Adipocyte (in vitro differentiated cells): ENCODE measurements at places on chromosomes 5 and 9.

DNA sequence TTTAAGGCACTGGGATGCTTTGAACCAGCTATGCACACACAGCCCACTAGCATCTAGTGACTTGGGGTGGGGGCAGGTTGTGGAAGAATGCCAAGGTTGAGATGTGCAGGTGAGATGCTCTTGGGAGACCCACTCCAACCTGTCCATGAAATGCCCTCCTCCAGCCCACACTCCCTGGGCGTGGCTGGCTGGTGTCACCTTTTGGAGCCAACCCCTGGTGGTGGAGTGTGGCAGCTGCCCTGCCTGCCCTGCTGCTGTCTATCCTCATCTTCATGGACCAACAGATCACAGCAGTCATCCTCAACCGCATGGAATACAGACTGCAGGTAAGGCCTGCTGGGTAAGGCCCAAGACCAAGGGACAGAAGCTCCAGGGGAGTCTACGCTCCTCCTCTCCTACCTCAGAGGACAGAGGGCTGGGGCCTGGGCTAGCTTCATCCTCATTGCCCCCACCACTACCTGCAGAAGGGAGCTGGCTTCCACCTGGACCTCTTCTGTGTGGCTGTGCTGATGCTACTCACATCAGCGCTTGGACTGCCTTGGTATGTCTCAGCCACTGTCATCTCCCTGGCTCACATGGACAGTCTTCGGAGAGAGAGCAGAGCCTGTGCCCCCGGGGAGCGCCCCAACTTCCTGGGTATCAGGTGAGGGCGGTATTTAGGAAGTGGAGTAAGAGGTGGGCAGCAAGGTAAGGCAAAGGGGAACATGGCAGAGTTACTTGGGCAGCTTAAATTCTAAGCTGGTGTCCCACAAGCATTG is 7.4 kb downstream of the SLC4A9 start:
- DNase-seq: no peak

GRCh38 chr5:3604501-3604900 is 8.9 kb downstream of the IRX1 start:
- no peak for DNase-seq

- peak; percentile 46 for DNase-seq
These were observed 2.8 kb upstream of the GPR150 start for GRCh38 chr5:95617057-95617456.

GRCh38 chr9:6330958-6331634 is 2.9 kb downstream of the TPD52L3 start:
- DNase-seq: no peak

GRCh38 chr5:15105799-15106393 is 234.3 kb upstream of the ANKH start:
- DNase-seq: peak; percentile 69

DNA sequence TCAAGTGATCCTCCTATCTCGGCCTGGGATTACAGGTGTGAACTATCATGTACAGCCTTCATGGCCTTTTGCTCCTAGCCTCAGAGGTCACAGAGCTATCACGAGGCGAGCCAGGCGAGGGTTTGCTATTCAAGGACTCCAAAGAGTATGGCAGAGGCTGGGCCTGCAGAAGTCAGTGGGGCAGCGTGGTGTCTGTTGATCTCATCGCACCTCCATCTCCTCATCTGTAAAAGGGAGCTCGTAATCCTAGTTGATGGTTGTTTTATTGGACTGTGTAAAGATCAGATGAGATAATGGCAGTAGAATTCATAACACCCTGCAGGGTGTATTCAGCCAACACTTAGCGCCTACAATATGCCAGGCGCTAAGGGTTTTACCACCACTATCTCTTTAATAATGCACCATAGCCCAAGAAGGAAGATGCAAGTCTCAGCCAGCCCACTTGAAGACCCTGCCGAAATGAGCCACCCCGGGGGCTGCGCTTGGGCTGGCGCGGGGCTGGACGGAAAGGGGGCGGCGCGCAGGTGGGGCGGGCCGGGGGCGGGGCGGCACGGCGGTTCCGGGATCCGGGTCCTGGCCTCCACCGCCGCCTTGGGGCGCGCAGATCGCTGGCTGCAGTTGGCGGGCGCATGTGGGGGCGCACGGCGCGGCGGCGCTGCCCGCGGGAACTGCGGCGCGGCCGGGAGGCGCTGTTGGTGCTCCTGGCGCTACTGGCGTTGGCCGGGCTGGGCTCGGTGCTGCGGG is at the start of gene GALNT12:
Gene GALNT12, plus strand, starts transcription at position 601 of the 744 bp plus-strand sequence. Its CDS starts 29 bp downstream, at position 630.
- DNase-seq: peak; percentile 45

DNA sequence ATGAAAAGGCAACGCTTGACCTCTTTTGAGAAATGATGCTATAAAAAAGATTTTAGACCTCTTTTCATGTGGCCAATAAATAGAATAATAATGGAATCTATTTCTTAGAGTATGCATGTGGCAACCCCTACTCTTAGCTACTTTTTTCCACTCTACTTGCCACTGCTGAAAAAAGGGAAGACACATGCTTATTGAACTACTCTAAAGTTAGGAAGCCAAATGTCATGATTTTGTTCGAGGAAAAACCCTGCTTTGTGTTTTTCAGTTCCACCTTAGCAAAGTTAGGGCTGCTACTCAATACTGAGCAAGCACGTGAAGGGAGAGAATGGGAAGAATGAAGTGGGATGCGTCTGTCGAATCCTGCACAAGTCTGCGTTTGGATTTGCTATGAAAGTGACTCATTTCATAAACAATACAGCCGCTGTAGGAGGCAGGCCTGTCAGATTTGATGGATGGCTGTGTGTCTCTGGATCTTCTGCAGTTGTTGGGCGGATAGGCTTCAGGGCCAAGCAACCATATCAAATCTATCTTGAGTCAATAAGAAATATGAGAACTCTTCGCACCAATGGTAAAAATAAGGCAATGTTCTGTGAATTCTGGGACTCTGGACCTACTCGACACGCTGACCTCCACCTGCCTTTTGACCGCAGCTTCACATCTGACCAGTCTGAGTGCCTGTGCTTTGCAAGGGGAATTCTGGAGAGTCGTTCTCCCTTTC is 333.6 kb downstream of the PIK3R1 start:
- no peak for DNase-seq

- DNase-seq: no peak
These were observed 40.9 kb upstream of the IL17B start for GRCh38 chr5:149419859-149420544.
